ENCODE measurements at places on chromosomes 16 and 17.

DNA sequence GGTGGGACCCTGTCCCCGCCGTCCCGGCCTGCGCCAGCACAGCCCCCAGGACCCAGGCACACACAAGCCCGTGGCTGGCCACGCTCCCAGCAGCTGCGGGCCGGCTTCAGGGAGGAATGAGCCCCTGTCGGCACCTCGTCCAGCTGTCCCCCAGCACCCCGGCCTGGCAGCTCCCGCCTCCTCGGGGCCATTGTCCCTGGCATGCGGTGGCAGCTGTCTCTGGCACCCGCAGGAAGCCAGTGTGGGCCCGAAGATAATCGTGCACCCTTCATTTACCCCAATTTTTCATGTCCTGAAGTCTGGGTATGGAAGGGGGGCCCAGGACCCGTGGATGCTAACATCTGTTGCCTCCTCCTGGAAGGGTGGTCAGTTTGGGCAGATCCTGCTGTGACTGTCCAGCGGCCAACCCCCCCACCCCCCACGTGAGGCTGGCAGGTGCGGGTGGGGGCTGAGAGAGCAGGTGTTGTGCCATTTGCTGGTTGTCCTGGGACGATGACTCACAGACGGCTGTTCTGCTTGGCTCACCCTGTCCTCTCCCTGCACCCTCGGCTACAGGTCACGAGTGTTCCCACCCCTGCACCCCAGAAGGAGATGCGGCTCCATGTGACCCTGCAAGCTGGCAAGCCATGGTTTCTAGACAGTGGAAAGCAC is 4.0 kb upstream of the LMF1 start:
- no peak for DNase-seq

DNA sequence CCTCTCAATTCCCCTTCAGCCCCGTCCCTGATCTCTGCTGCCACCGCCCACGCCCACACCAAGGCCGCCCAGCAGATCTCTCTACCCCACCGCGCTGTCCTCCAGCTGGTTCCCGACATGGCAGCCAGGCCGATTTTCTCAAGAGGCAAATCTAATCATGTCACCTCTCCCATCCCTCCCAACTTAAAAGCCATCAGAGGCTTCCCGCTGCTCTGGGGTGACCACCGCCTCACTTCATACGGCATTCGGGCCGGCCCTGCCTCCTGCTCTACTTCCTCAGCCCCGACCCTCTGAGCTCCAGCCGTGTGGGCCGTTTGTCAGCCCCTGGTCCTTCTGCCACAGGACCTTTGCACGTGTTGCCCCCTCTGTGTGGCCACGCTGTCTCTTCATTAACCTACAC is 63.2 kb downstream of the RPH3AL start:
- DNase-seq: no peak

GRCh38 chr17:3835410-3836229 is 10.4 kb downstream of the NCBP3 start:
- DNase-seq: no peak

- DNase-seq: no peak
Observed at GRCh38 chr16:19872935-19873334, 11.7 kb downstream of the GPRC5B start.

DNA sequence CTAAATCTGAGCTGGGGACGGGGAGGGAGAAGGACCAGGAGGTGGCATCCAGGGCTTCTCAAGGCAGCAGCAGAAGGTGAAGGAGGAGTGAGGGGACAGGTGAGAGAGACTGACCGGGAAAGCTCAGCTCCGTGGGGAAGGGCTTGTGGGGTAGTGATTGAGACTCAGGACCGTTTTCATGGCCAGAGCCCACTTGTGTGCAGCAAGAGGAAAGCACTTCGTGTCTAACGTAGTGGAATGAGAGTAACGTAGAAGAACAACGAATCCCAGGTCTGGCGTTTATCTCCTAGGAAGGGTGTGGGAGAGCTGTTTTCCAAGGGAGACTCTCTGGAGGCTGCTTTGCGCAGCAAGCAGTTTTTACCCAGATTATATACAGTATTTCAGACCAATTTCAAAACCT is 1.3 kb upstream of the CDH3 start:
- DNase-seq: no peak

- no peak for DNase-seq
Observed at GRCh38 chr17:78724999-78725398, 57.1 kb downstream of the CYTH1 start.

GRCh38 chr16:31472709-31473203 is 804 bp downstream of the TGFB1I1 start:
- DNase-seq: peak; percentile 47

DNA sequence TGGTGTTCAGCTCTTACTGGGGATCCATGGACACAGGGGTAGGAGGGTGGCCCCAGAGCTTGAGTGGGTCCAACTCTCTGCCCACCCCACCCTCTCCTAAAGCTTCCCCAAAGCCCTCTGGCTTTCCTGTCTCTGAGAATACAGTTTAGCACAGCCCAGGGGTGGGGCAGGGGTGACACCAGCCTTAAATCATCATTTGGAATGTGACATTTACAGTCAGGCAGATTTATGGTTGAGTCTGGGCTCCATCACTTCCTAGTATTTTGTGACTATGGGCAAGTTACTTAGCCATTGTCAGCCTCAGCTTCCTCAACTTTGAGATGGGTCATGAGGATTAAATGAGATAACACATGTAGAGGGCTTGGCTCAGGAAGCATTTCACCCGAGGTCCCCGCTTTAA is 193.1 kb upstream of the IRX6 start:
- DNase-seq: no peak

DNA sequence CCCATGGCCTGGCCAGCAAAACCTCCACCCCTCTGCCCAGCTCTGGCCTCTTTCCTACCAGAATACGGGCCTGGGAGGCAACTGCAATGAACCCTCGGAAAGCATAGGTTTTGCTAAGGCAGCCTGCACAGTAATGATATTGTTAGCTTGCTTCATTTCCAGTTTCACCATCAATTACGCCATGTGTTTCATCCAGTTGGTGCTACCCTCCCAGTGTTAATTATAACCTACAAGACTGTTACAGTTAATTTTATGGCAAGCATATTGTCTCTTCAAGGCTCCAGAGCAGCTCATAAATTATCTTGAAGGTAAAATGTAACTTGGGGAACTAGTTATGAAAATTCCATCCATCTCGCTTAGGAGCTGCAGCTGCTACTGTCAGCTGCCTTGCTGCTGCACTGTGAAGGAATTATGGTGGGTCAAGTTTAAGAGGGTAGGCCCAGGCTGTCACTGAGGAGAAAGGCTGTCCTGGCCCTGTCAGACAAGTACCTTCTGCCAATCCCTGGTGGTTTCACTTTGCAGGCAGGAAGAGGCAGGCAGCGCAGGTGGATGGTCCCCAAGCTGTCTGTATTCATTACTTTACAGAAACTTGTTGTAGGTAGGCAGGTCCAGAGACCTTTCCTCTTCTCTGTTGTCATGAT is 242.9 kb downstream of the FTO start:
- no peak for DNase-seq

GRCh38 chr17:76414334-76415295 is 30.2 kb downstream of the SPHK1 start:
- no peak for DNase-seq

- DNase-seq: peak; percentile 27
Observed at GRCh38 chr17:48429156-48429555, 858 bp downstream of the SKAP1 start.

DNA sequence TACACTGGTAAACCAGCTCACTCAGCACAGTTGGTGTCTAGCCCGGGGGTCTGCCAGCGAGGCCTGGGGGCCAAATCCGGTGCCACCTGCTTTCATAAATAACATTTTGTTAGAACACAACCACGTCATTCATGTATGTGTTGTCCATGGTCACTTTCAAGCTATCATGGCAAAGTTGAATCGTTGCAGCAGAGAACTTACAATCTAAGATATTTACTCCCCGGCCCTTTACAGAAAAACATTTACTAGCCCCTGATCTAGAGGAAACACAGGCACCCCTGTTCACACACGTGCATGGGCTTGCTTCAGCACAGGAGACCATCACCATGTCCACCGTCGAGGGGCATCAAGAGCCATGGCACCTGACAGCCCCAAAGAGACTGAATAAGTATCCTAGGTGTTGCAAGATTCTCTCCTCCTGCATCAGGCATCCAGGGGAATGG is 111.4 kb upstream of the DNAH9 start:
- DNase-seq: no peak

DNA sequence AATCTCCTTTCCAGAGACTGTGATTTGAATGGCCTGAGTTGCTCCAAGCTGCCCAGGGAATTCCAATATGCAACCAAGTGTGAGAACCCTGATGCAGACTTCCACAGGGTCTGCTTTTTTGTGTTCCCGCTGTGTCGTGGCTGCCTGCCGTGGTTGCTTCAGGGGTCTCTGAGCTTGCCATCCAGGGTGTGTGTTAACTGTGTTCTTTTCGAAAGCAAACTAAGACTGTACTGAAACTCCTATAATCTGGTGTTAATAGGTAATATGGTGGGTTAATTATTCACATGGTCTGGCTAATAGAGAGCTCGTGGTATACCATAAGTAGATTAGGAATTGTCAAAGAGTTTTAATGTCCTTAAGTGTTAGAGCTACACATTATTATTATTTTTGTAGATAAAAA is 20.7 kb downstream of the UBN1 start:
- DNase-seq: no peak

DNA sequence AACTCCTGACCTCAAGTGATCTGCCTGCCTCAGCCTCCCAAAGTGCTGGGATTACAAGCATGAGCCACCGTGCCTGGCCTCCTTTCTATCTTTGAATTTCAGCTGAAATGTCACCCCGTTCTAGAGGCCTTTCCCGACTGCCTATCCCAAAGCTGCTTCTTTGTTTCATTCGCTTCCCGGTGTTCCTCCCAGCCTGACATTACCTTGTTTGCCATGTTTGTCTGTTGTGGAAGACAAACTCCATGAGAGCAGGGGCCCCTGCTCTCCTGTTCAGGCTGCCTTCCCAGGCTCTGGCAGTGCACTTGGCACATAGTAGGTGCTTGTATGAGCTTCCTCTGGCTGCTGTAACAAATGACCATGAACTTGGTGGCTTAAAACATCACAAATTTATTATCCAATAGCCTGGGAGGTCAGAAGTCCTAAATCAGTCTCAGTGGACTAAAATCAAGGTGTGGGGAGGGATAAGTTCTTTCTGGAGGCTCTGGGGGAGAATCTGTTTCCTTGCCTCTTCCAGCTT is 2.6 kb upstream of the CCL22 start:
- DNase-seq: no peak

All from CD4-positive, alpha-beta T cell treated with Interleukin-1 beta for 1 hour (primary cell).